GM10248 (cell line): ENCODE measurements at places on chromosomes 4 and X.

DNA sequence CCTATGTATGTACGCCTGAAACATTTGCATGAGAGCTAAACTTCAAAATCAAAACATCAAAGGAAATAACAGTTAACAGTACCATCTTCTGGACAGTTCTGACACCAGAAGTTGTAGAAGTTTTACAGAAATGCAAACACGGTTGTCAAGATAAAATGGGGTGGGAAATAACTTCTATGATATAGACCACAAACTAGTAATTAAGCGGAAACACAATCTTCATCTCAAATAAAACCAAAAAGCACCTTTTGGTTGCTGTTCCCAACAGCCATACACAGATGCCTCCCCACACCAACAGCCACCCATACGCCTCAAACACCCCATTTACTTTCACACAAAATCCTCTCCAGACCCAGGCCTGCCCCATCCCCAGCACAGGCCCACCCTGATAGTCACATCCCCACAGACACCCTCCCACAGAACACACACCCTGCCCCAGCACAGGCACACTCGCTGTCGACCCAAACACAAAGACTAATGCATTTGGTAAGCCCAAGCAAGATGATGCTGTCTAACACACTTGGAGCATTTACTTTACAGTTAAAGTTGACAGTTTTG is 64.3 kb downstream of the TAPT1 start:
- DNase-seq, result no peak

DNA sequence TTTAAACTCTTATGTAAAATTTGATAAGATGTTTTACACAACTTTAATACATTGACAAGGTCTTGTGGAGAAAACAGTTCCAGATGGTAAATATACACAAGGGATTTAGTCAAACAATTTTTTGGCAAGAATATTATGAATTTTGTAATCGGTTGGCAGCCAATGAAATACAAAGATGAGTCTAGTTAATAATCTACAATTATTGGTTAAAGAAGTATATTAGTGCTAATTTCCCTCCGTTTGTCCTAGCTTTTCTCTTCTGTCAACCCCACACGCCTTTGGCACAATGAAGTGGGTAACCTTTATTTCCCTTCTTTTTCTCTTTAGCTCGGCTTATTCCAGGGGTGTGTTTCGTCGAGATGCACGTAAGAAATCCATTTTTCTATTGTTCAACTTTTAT is at the start of gene ALB:
Gene ALB, plus strand, starts transcription at position 246 of the 400 bp plus-strand sequence. Its CDS starts 41 bp downstream, at position 287.
- DNase-seq, result no peak

DNA sequence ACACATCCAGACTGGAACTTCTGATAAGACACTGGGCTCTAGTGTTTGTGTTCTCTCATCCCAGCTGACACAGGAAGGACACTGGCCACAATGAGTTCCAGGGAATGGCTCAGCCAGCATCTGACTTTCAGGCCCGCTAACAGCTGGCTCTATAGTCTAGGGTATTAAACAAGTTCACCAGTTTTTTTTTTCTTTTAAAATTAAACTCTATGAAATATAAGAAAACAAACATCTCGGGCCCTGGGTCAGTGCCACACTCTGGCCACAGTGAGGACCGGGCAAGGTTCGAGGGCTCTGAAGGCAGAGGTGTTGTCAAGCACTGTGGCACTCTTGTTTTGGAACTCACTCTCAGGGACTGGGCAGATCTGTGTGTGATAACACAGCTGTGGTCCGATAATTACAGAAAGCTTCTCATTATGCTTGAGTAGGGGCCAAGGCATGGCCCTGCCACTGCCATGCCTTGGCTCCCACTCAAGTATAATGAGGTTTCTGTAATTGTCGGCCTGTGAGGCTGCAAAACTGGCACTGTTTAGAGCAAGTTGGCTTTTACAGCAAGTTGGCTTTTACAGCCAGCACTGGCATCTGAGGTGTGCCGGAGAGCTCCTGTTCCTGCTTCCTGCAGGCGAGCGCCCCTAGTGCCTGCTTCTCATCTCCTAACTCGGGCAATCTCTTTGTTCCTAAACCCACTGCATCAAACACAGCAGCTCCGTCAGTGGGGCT is 62.8 kb downstream of the PPP1R2C start:
- no peak for DNase-seq

DNA sequence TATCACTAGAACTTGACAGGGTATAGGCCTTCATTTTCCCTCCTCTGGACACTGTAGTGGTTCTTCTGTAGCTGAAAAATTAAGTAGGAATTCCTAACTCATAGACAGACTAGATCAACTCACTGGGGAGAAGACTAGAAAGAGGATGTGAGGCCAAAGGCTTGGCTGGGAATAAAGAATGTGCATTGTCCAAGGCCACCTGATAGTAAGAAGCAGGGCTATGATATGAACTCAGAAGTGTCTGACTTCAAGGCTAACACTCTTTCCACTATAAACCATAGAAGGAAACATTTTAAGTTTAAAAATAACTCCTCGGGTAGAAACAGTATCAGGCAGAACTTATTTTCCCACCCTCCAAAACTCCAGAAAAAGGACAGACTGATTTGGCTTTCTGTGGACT is 346.6 kb downstream of the OPHN1 start:
- DNase-seq, result no peak

GRCh38 chrX:124827258-124827845 is 481.0 kb downstream of the SH2D1A start:
- no peak for DNase-seq

- peak; percentile 59 for DNase-seq
Observed at GRCh38 chr4:139656614-139657486, 8.8 kb upstream of the MGST2 start.

- DNase-seq, result no peak
Observed at GRCh38 chrX:15310117-15310516, 5.3 kb downstream of the ASB11 start.

- DNase-seq, result no peak
Observed at GRCh38 chrX:68669871-68670270, 22.4 kb downstream of the STARD8 start.

DNA sequence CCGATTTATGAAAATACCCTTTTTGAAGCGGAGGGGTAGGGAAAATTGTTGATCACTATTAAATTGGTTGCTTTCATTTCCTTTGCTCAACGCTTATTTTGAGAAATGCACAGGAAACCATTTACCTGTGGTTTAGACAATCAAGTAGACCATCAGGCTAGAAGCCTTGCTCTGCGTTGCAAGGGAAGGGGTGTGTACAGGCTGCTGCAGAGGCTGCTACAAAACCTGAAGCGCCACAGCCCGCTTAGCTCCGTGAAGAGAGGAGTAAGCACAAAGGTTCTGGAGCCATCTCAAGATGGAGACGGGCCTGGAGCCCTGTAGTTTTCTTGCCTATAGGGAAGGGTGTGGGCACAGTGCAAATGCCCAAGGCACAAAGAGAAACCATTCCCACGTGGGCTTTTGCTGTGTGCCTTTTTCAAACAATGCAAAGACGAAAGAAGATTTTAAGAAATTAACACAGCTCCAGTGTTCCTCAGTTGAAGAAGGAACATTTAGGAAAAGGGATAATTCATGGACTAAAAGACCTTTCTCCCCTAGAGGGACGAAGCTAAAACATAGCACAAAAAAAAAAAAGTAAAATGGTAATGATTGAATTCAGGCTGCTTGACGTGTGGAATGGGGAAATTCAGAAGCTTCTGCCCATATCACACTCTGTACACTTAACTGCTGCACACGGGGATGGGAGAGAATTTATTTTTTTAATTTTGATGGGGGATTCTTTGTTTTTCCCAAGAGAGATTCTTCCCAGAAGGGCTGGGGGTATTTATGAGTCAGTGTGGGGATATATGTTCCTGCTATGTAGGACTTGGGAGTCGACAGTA is 3.5 kb downstream of the TMSB4X start:
- no peak for DNase-seq

GRCh38 chrX:123447506-123447905 is 263.4 kb downstream of the GRIA3 start:
- no peak for DNase-seq

DNA sequence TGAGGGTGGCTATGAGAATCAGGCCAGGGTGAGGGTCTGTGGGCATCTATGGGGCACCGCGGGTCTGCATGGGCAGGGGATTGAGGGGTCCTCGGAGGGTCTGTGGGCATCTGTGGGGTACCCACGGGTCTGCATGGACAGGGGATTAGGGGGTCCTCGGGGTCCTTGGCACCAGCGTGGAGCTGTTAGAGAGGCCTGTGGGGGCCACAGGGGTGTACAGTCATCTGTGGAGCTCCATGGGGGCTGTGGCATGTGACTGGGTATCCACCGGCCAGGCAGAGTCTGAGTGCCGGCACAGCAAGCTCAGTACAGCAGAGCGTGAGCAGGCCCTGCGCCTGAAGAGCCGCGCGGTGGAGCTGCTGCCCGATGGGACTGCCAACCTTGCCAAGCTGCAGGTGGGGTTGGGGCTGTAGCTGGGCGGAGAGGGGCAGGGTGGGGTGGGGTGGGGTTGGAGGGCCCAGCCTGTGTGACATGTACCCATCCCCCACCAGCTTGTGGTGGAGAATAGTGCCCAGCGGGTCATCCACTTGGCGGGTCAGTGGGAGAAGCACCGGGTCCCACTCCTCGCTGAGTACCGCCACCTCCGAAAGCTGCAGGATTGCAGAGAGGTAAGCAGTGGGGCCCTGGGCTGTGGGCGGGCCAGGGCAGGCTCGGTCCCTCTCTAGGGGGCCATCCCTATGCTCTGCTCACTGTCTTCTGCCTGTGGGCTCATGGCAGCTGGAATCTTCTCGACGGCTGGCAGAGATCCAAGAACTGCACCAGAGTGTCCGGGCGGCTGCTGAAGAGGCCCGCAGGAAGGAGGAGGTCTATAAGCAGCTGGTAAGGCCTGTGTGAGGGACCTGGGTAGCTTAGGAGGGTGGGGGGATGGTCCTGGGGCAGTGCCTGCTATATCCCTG is 12.9 kb downstream of the CCDC22 start:
- no peak for DNase-seq

DNA sequence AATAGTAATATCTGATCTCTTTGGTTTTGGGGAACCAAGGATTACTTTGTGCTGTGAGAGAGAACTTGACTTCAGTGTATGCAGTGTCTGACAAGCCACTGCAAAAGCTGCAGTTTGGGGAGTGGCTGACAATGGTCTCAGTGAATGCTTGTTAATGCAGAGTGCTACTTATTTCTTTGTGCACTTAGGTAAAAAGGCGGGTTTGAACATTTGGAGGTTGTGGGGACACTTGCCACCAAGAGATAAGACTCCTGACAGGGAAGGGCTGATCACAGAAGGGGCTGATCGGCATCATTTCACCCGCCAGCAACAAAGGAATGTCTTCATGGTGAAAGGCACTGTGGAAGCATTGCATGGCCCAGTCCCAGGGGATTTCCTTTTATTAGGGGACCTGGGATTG is 28.6 kb upstream of the USP46 start:
- DNase-seq, result no peak

GRCh38 chr4:17468619-17469221 is 43.2 kb downstream of the QDPR start:
- peak; percentile 29 for DNase-seq

- DNase-seq, result no peak
Observed at GRCh38 chrX:153728095-153728494, 3.4 kb downstream of the ABCD1 start.

GRCh38 chr4:17094876-17095210 is 196.4 kb upstream of the LDB2 start:
- no peak for DNase-seq

GRCh38 chr4:75172551-75172950 is 239.6 kb downstream of the PARM1 start:
- DNase-seq, result peak; percentile 30

- DNase-seq, result no peak
Observed at GRCh38 chrX:12947545-12948235, 27.2 kb upstream of the TMSB4X start.

GRCh38 chr4:10353110-10353509 is 104.1 kb downstream of the ZNF518B start:
- DNase-seq, result no peak

DNA sequence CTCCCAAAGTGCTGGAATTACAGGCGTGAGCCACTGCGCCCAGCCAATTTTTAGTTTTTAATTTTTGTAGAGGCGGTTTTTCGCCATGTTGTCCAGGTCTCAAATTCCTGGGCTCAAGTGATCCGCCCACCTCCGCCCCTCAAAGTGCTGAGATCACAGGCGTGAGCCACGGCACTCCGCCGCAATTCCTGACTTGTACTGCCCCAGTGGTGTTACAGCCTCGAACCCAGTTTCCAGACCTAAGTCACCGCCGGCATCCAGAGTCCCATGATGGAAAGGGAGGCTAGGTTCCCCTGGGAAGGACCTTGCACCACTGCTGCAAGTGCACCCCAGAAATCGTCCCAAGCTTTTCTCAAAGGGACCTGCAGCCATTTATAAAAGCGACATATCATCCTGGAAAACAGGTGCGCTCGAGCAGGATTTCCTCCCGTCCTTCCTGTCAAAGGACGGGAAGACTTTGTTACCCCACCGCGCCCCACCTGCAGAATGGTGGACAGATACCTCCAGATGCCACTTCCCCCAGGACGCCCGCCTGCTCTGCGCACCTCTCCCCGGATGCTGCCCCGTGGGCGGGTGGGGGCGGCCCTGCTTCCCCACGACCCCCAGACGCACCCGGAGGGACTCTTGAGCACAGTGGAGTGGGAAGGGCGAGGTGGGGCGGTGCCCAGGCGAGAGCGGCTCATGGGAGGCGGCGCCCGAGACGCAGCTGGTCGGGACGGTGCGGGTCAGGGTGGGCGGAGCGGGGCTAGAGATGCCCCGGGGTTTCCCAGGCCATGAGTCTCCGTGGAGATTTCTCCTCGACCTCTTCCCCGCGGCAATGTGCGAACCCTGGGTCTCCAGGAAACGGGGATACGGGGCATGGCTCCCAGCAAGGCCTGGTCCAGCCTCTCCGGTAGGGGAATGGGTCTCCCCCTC is 947 bp upstream of the RPL10 start:
- peak; percentile 54 for DNase-seq

GRCh38 chr4:178205826-178206225 is 763.6 kb upstream of the AGA start:
- DNase-seq, result no peak

- no peak for DNase-seq
Observed at GRCh38 chr4:109548655-109549054, 11.4 kb upstream of the MCUB start.

GRCh38 chr4:4639370-4639769 is 97.5 kb upstream of the STX18 start:
- no peak for DNase-seq

DNA sequence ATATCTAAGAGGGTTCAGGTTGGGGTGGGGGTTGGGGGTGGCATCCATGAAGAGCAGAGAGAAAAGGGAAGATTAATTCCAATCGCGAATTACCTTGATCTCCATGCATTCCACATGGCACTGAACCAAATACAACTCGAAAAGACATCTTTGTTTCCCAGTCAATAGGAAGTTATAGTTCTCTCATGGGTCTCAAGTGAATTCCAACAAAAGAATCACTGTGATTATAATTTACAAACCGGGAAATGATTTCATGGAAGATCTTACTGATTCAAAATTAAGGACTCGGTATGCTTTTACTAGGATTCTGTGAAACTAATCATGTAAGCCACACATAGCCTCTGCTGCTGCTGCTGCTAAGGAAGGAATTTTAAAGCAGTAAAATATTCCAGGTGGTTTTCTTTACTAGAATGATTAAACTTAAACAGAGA is 26.6 kb upstream of the AMELX start:
- DNase-seq, result no peak

DNA sequence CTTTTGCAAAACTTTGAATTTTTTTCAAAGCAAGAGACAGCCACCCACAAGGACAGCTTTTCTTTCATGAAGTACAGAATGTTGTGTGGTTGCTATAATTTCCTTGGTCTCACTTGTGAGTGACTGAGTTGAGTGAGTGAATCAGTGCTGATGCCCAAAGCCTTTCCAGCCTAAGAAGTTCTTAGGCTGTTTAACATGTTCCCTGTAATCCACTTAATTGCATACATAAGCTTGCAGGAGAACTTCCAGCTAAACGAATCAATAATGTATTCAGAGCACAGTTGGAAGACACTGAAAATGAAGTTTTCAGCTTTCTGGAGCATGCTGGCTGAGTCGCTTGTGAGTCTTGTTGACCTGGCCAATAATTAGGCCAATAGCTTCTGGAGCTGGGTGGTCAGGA is 42.0 kb upstream of the GK2 start:
- no peak for DNase-seq
